ENCODE measurements at places on chromosomes 7 and 10.

- no peak for DNase-seq
Observed at GRCh38 chr10:22702348-22702747, 12.0 kb downstream of the PIP4K2A start.

DNA sequence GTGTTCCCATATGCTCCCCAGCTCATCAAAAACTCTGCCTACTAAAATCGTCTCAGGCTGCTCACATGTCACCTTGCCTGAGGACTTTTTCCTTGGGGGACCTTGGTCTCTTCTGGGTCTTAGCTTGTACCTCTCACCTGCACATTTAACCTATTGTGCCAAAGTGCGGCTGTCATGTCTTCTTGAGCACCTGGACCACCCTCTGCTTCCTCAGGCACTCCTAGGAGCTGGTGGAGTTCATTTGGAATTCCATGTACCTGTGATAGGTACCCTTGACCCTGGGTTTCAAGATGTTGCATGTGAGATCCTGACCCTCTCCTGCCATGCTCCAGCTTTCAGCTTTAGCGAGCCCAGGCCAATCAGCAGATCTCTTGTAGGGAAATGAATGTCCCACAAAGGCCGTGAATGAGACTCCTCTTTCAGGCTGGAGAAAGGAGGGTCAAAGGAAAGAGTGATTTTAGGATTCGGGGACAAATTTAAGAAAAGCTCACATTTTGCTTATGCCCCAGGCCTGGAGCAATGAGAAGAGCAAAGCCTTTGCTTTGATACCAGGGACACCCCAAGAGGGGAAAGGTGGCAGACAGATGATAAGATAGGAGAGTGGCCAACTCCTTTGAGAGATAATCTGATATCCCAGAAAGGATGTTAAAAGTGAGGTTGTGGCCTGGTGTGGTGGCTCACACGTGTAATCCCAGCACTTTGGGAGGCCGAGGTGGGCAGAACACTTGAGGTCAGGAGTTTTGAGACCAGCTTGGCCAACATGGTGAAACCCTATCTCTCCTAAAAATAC lies 10.6 kb upstream of the DNAJB12 start:
- no peak for DNase-seq

GRCh38 chr7:43110791-43111535 lies 1.5 kb upstream of the HECW1 start:
- DNase-seq = no peak

- DNase-seq = no peak
Observed at GRCh38 chr10:127983344-127984100, 76.6 kb downstream of the PTPRE start.

- DNase-seq = no peak
Observed at GRCh38 chr10:5511231-5511884, 12.0 kb upstream of the CALML5 start.

- DNase-seq = no peak
Observed at GRCh38 chr10:62433181-62433692, 59.1 kb downstream of the ZNF365 start.

DNA sequence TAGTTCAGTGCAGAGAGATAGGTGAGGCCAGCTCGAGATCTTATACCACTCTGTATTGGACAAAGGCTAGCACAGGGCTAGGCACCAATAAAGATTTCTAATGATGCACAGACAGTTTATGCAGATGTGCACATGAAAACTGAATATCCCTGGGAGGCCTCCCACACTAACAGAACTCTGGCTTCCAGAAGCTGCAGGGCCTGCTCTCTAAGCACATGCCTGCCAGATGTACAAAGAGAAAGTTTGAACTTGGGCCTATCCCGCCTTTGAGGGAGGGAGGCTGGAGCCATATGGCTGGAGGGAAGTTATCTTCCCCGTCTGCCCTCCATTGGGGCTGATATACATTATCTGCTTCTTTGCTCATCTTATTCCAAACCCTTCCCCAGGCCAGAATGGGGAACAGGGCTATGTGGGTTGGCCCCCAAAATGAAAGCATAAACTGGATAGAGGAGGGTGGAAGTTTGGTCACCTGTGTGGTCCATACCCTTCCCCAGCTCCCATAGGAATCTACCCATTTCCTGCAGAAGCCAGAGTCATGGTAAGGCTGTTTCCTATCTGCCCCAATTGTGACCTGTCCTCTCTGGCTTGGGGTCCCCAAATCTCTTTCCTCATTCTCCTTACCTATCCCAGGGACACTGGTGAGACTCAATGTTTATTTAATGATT lies 3.8 kb downstream of the KAZALD1 start:
- no peak for DNase-seq

DNA sequence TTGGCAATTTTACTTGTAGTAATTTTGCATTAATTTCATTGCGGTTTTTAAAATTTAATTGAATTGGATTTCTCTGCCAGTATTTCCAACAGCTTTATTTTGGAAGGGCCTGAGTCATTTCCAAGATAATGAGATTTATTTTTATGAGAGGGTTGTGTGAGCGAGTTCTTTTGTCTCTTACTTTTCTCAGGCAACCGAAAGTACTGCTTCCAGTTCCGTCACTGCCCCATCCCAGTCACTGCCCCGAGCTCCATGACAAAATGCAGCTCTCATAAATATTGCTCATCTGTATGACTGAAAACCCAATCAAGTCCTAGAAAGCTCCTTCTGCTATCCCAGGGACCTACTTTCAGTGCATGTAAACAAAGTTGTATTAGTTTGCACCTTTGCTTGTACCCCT lies 468.4 kb upstream of the SEMA3D start:
- no peak for DNase-seq

DNA sequence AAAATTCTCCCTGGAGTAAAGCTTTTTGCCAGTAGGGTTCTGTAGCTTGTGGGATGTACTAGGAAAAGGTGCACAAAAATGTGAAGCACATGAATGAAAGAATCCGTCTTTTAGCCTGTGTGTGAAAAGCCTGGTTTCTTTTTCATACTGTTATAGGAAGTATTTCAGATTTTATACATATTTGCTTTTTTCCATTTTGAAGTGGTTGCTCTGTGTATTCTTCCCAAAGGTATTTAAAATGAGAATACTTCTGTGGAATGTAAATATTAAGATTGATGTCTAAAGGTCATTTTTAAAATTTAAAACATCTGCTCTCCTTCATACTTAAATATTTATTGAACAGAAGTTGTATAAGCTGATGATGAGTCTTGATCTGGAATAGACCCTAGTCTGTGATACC lies 96.8 kb downstream of the CDK14 start:
- DNase-seq = no peak

- no peak for DNase-seq
Observed at GRCh38 chr10:86349474-86349873, 17.1 kb downstream of the GRID1 start.

DNA sequence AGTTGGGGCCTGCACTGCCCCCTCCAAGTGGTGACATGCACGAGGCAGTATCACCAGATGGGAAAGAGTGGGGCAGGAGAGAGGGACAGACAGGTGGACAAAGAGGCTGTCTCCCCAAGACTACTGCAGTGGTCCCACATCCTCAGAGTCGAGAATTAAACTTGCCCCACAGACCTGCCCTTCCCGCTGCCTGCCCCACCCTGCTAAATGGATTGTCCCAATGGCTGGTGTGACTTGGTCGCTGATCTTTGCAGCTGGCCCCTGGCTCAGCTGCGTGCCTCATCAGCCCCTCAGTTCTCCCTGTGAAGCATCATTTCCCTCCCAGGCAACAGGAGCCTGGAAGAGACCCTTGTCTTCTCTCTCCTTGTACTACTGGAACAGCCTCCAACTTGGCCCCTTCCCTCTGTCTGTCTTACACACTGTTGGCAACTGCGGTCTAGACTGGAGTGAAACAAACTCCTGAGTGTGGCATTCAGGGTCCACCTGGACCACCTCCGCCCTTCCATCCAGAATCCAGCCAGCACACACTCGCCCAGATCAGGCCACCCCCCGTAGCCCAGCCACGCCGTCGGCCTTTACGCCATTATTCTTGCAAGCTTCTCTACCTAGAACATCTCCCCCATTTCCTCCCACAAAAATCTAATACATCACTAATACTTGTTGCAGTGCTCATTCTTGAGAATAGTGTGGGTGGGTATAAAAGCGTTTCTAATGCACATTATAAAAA lies 275.1 kb downstream of the CELF2 start:
- DNase-seq = no peak

DNA sequence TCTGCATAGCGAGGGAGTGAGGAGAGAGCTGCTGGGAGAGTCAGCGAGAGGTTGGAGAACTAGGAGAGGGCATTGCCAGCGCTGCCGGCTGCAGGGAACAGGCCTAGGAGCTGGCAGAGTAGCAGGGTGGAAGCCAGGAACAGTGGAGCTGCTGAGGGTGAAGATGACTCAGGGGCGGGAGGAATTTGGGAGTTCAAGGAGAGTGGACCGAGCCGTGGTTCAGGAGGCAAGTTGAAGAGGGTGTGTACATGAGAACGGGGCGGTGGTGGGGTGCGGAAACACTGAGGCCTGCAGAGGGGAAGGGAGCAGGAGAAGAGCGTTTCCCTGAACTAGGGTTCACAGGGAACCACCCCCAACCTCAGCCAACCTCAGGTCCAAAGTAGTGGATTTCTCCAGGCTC lies 31.5 kb downstream of the HIF1AN start:
- no peak for DNase-seq

- no peak for DNase-seq
Observed at GRCh38 chr10:102287538-102287937, 42.2 kb downstream of the GBF1 start.

DNA sequence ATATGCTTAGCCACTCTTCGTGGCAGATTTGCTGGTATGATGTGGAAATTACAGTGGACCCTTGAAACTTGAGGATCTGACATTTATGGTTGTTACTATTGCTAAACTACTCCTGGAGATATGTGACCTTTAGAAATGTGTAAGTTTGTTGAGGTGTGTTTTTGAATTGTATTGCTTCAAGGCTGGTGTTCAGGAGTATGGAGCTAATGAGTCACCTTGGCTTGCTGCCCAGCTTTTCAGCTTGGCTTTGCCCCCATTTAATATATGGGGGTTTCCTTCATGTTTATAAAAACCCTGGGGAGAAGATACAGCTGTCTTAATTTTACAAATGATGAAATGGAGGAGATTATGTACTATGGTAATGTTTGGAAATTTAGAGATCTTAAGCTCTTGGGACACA lies 11.6 kb downstream of the HBP1 start:
- DNase-seq = peak; percentile 28

DNA sequence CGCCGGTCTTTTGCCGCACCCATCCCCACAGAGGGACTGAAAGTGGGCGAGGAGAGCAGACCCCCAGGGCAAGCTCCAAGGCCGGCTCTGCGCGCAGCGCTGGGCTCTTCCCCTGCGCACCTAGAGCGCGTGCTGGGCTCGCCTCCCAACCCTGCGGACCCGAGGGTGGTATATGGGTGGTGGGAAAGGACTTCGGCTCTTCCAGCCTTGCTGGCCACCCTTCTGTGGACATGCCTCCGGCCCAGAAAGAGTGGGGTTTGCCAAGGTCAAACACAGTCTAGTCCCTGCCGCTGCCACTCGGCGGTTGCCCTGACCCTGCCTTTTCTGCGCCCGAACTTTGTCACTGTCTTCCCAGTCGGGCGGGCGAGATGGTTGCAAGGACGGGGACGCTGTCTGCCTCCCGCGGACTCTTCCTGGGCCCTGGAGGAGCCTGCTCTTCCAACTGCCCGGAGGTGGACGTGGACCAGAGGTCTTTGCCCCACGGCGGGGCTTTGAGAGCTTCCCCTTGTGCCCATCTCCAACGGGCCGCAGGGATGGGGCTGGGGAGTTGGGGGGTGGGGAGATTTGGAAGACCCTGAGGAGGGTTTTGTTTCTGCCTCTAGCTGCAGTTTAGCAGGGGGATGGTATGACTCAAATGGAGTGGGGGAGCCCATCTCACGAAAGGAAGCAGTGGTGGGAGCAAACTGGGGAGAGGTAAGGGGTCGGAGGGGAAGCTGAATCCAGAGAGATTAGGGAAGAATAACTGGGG lies 1.5 kb downstream of the ADCY1 start:
- DNase-seq = no peak

GRCh38 chr10:61959814-61960213 lies 58.3 kb downstream of the ARID5B start:
- DNase-seq = no peak

Measured in SHP77 treated with DMSO at 0.1 percent for 48 hours (cell line).